Activated T-cell treated with anti-CD3 and anti-CD28 coated beads for 24 hours (primary cell): ENCODE measurements at places on chromosomes 3 and 15.

DNA sequence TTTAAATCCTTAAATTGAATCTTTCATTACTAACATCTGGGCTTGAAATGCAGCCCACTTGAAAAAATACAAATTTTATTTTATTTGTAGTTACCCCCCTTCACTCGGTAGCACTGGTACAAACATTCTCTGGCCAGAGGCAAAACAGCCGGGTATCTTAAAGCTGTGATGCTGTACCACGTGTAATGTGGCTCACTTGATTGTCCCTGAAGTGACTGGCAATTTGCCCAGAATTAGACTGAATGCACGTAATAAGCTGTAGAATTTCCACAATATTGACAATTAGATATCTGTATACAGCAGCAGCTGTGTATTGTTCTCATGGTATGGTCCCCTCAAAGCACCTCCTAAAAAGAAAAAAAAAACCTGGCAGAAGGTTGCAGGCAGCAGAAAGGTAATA is 192.8 kb upstream of the TBC1D5 start:
- no peak for DNase-seq

- no peak for DNase-seq
Observed at GRCh38 chr3:126349611-126350501, 7.4 kb downstream of the KLF15 start.

GRCh38 chr15:73318463-73319351 is 50.1 kb downstream of the HCN4 start:
- no peak for DNase-seq

DNA sequence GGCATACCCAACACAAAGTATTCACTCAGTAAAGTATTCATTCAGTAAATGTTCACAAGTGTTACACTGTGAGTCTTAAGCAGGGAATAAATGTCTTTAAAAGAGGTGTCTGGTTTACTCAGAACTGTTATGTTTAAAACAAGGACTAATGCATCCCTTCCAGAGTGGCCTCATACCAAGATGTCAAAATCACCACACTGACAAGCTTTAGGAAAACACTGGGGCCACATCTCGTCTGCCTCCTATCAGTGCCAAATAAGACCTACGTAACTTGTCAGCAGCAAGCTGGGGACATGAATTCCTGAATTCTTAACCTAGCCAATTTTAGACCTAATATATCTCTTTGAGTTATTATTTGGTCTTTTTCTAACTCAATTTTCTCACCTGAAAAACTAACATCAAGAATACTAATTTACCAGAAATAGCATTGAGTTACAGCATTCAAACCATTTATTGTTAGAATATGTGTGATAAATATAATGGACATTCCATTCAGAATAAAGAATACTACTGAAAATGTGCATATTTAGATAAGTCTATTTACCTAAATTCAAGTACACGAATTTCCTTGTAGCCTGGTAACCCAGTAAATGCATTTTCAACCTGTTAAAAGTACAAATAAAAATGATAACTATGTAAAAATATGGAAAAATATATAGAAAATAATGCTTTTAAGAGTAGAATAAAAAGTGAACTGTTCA is 51.3 kb downstream of the IMPG2 start:
- DNase-seq: no peak

- no peak for DNase-seq
Observed at GRCh38 chr3:138442433-138442832, 8.0 kb downstream of the ESYT3 start.

DNA sequence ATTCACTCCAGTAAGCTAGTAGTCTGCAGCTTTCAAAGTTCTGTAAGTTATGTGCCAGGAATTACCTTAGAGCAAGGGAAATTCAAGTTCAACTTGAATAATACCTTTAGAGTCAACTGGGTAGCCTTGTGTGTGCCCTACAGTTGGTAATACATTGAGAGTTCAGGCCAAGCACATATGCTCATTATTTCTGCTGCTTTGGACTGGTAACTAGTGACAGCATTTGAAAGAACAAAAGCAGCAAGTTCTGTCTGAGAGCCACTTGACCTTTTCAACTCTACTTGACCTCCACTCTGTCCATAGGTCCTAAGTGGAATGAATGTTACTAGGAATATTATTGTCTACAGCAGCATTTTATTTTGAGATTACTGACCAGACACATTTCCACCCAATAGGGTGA is 723.5 kb downstream of the NLGN1 start:
- DNase-seq: no peak

- peak; percentile 84 for DNase-seq
Observed at GRCh38 chr3:138186803-138187295, 252 bp upstream of the ARMC8 start.

DNA sequence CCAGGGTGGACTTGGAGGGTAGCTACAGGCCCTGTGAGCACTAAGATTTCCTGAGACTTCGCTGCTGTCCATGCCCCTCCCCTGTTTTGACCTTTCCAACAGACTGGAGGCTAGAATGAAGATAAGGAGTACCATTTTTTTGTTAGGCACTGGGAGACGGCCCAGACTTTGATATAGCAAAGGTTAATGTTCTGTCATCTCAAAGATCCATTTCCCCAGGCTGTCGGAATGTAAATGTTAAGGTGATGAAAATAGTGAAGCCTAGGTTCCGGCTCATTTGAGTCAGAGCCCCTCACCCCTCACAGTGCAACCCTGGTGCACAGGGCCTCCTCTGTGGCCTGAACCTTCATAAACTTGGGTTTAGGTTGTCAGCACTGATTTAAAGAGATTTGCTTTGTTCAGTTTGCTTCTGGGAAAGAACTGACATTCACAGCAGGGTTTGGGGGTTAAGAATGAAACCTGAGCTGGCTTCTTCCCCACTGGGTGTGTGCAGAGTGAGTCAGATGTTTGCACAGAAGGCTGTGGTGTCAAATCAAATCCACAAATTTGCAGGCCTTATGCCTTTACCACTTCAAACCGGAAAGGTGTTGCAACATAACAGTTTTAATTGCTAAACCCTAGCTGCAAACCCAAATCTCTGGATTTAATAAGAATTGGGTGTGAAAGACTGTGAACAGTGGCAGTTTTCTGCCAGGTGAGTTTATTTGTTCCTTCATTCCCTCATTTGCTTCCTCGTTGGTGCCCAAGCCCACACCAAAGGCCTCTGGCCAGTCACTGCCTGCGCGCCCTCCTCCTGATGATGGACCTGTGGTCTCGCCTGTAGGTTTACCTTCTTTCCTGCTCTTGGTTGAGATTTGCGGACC is 20.6 kb upstream of the KCTD6 start:
- DNase-seq: peak; percentile 54

GRCh38 chr3:55718521-55718921 is 231.4 kb upstream of the WNT5A start:
- no peak for DNase-seq

- no peak for DNase-seq
Observed at GRCh38 chr3:168714609-168715240, 619.0 kb upstream of the GOLIM4 start.

GRCh38 chr15:67839929-67840748 is at the start of gene RNU6-1:
Gene RNU6-1 (minus strand): TSS chr15:67840045.
- peak; percentile 93 for DNase-seq

DNA sequence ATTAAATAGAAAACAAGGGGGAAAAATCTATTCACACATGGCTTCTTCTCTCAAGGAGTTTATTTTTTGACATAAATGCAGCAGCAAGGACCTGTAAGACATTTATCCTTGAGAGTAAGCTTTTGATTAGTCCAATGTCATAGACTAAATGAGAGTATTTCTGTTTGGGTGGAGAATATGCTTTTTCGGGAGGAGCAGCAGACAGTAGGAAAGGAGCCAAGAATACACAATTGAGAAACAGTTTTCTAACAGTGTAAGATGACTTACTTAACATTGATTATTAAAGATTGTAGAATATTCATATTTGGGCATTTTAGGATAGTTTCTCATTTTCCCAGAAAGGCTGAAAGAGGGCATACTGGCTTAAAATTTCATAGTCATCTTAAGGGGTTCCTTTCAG is 65.9 kb upstream of the PAQR5 start:
- no peak for DNase-seq

- no peak for DNase-seq
Observed at GRCh38 chr15:101070502-101071273, 151.5 kb downstream of the LRRK1 start.

- DNase-seq: no peak
Observed at GRCh38 chr3:183489455-183490210, 61.2 kb upstream of the MCF2L2 start.

GRCh38 chr3:22729981-22730380 is 473.1 kb upstream of the UBE2E2 start:
- DNase-seq: no peak
